ENCODE measurements at places on chromosomes 7 and 10. TPM values are rescaled to one million over a fixed set of nuclear protein-coding genes. Genes with fewer than 3 reads are reported as not detected.

The ETV1 gene
- polyA plus RNA-seq, result 17.1 TPM

The MRC1 gene
- polyA plus RNA-seq, result not detected

The IDI2 gene
- not detected for polyA plus RNA-seq

- DNase-seq, result no peak
Measured at GRCh38 chr10:108736111-108736510, 1187.2 kb downstream of the XPNPEP1 start.

GRCh38 chr7:95972523-95972922 is 200.2 kb downstream of the DYNC1I1 start:
- no peak for DNase-seq

- DNase-seq, result no peak
Measured at GRCh38 chr7:98681951-98682350, 64.9 kb downstream of the NPTX2 start.

- no peak for DNase-seq
Measured at GRCh38 chr7:22166928-22167327, 190.0 kb downstream of the RAPGEF5 start.

- DNase-seq, result no peak
Measured at GRCh38 chr7:151581741-151582140, 62.0 kb upstream of the RHEB start.

GRCh38 chr10:4812046-4812445 is 14.0 kb upstream of the AKR1E2 start:
- peak; percentile 27 for DNase-seq

DNA sequence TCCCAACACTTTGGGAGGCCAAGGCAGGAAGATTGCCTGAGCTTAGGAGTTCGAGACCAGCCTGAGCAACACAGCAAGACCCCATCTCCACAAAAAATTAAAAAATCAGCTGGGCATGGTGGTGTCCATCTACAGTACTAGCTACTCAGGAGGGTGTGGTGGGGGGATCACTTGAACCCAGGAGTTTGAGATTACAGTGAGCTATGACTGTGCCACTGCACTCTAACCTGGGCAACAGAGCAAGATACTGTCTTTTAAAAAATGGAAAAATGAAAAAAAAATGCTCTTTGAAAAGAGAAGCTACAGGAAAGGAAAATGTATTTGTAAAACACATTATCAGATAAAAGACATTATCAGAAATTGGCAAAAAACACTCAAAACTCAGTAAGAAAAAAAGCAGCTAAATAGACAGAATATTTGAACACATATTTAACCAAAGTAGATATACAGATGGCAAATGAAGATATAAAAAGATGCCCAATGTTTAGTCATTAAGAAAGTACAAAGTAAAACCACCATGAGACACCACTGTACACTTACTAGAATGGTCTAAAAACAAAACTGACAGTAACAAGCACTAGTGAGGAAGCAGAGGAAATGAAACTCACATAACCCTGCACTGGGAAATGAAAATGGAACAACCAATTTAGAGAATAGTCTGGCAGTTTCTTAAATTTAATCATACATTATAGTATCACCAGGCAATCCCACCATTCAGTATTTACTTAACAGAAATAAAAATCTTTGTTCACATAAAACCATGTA is 40.5 kb downstream of the NRBF2 start:
- DNase-seq, result no peak

DNA sequence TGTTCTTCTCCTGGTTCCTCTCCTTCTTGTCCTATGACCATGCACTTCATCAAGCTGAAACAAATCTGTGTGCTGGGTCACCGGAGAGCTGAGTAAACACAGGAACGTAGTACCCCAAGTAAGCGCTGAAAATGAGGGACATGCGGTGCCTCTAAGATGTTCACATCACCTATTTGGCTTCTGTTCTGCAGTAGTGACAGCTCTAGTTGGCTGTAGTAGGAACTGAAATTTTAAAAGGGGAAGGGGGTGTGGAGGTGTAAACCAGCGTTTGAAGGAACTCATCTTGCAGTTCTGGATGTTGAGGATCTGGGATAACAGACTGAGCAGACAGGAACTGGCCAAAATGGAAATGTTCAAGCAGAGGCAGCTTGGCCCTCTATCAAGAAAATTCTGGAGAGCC is 85.2 kb downstream of the WNT2 start:
- DNase-seq, result no peak

DNA sequence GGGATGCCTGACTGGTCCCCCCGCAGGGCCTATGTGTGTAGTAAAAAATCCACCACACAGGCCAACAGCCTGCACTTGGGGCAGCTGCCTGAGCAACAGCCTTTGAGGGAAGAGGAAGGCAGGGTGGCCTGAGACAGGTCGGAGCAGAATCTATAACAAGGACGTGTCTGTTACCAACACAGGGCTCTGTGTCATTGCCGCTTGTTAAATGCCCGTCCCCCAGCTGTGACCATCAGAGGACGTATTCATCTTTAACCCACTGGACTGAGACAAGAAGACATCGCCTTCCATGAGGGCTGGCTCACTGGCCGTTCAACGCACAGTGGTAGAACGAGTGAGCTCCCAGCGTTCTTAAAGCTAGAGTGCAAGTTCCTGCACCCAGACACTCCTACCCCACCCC is 7.8 kb downstream of the PDIA4 start:
- DNase-seq, result no peak

DNA sequence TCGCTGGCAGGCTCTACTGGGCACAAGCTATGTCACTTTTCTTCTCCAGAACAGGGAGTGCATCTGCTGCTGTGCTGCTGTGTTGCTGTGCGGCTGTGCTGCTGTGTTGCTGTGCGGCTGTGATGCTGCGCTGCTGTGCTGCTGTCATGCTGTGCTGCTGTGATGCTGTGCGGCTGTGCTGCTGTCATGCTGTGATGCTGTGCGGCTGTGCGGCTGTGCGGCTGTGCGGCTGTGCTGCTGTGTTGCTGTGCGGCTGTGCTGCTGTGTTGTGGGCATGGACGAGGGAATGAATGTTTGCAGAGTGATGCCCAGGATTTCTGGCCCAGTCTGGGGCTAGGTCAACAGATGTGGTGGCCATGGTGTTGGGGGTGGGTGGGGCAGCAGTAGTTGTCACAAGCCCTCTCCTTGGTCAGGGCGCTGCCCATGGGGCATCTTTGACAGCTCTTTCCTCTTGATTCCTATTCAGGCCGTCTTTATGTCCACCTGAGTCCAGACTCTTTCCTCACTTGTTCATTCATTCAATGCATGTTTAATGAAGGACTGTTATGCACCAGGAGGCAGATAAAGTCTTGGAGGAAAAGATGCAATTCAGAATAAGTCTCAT is 55.6 kb downstream of the C10orf120 start:
- DNase-seq, result no peak

GRCh38 chr10:124231168-124232155 is 138.1 kb upstream of the CHST15 start:
- no peak for DNase-seq

- no peak for DNase-seq
Measured at GRCh38 chr10:44828508-44829142, 82.5 kb upstream of the TMEM72 start.
